ENCODE measurements at places on chromosomes 11 and 22.
A peak's percentile ranks its signal among the peaks of the same experiment; 100 is the strongest.

GRCh38 chr11:80519596-80520506 is 1079.0 kb upstream of the TENM4 start:
- DNase-seq = no peak

DNA sequence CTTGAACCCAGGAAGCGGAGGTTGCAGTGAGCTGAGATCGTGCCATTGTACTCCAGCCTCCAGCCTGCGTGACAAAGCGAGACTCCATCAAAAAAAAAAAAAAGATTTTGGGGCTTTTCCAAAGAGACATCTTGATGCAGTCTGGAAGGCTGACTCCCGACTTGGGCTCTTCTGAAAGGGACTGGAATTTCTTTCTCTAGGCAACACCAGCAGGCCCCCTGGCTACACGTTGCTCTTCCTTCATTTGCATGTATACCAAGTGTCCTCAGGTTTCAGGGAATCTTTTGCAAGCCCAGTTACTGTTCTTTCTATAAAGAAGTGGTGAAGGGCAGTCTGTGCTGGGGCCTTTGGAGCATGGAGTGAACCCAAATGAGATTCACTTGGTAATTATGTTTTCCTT is 211.0 kb downstream of the GRIK4 start:
- no peak for DNase-seq

DNA sequence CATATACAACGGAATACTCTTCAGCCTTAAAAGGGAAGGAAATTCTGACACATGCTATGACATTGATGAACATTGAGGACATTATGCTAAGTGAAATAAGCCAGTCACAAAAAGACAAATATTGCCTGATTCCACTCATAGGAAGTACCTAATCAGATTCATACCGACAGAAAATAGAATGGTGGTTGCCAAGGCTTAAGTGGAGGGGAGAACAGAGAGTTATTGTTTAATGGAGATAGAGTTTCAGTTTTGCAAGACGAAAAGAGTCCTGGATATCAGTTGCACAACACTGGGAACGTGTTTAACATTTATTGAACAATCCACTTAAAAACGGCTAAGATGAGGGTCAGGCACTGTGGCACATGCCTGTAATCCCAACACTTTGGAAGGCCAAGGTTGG is 45.6 kb upstream of the HIPK3 start:
- no peak for DNase-seq

DNA sequence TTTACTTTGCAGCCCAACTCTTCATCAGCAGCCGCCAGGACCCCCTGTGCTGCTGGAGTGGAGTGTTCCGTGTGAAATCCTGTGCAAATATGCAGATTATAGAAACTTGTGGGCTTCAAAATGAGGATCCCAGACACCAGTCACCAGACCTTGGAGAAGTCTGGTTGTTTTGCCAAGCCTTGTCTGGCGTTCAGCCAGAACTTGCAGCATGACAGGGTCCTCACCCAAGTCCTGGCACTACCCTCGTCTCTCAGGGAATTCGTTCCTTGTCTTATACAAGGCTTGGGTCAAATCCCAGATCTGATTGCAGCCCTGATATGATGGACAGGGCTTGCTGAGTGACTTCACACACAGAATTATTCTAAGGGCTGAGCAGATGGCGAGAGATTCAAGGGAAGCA is 18.9 kb downstream of the SHISAL1 start:
- DNase-seq = no peak

GRCh38 chr11:128520888-128521681 is 66.3 kb downstream of the ETS1 start:
- DNase-seq = no peak

DNA sequence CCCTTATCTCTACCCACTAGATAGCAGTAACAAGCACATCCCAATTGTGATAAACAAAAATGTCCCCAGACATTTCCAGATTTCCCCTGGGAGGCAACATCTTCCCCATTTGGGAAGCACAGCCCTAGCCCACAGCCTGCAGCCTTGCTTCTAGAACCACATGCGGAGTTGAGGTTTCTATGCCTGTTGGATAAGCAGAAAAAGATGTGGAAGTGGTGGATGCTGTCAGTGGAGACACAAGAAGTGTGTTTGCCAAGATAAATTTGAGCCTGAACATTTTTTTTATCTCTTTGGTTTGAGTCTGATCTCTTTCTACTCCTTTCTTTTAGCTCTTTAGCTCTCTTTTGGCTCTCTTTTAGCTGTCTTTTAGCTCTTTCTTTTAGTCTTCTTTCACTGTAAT is 884.5 kb downstream of the NTM start:
- DNase-seq = no peak

DNA sequence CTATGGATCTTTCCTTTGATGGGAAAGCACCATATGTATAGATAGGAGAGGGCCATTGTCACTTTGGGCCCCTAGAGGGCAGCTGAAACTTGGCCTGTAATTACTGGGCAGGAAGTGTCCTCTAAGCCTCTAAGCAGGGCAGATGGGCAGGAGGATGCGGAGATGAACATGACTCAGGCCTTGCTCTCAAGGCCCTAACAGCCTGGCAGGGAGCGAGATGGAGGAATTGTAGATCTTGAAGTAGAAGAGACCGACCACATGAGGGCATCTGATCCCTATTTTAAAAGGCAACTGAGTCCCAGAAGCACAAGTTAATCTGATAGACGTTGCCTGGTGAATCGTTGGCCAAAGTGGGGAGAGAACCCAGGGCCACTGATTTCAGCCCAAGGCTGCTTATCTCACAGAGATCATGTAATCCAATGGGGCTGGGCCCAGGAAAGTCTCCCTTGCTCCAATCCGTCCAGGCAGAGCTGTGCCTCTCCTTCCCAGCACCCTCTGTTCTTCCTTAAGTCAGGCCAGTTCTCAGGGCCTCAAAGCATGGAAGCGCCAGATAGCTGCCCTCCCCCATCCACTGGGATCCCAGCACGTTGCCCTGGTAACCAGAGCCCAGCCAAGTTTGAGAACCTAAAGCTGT is 2.5 kb upstream of the SEPTIN3 start:
- no peak for DNase-seq

DNA sequence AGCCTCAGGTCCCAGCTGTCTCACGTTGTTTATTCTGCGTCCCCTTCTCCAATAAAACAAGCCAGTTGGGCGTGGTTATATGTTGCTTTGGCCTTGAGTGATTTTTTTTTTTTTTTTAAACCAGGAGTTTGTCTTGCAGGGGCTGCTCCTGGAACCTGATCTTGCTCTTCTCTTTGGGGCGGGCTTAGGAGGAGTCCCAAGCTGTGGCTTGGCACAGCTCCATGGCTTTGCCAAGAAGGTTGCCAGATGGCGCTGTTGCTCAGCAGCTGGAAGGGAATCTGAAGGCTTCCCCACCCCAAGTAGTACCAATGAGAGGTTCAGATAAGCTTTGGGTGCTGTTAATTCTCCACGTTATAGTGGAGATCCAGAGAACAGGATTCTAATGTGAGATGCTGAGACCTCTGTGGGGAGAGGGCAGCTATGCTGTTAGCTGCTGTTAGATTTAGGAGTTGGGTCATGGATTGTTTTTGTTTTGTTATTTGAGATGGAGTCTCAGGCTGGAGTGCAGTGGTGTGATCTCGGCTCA is 2.0 kb upstream of the FERMT3 start:
- DNase-seq = peak; percentile 79

- no peak for DNase-seq
These were observed 107.7 kb upstream of the B3GAT1 start for GRCh38 chr11:134519788-134520187.

GRCh38 chr11:64357904-64358535 is 942 bp upstream of the RPS6KA4 start:
- DNase-seq = peak; percentile 27
